ENCODE measurements at places on chromosomes 3 and 15. TPM values are rescaled to one million over a fixed set of nuclear protein-coding genes. Genes with fewer than 3 reads are reported as not detected.

SLC30A4 gene
- total RNA-seq: 9.8 TPM

TRH gene
- not detected for total RNA-seq

CYP8B1 gene
- not detected for total RNA-seq

NRROS gene
- total RNA-seq: not detected

HESX1 gene
- 0.18 TPM for total RNA-seq

KLHDC8B gene
- total RNA-seq: 21.8 TPM

CCDC54 gene
- total RNA-seq: not detected

NAA50 gene
- total RNA-seq: 171 TPM

ETFA gene
- 140 TPM for total RNA-seq

PRR20G gene
- not detected for total RNA-seq

C3orf20 gene
- not detected for total RNA-seq

DISP2 gene
- 0.24 TPM for total RNA-seq

THAP10 gene
- total RNA-seq: 4.2 TPM

PP2D1 gene
- not detected for total RNA-seq

C2CD4B gene
- not detected for total RNA-seq

PTPN23 gene
- total RNA-seq: 49.1 TPM

RASGRF1 gene
- total RNA-seq: 0.31 TPM

GPR149 gene
- not detected for total RNA-seq

TEX9 gene
- 1.7 TPM for total RNA-seq

CASR gene
- not detected for total RNA-seq

NTRK3 gene
- total RNA-seq: 0.05 TPM

TPRG1 gene
- not detected for total RNA-seq

BSN gene
- total RNA-seq: 0.07 TPM

SGO1 gene
- 11.3 TPM for total RNA-seq
